ENCODE measurements at places on chromosomes 1 and 21.
A peak's percentile ranks its signal among the peaks of the same experiment; 100 is the strongest.

DNA sequence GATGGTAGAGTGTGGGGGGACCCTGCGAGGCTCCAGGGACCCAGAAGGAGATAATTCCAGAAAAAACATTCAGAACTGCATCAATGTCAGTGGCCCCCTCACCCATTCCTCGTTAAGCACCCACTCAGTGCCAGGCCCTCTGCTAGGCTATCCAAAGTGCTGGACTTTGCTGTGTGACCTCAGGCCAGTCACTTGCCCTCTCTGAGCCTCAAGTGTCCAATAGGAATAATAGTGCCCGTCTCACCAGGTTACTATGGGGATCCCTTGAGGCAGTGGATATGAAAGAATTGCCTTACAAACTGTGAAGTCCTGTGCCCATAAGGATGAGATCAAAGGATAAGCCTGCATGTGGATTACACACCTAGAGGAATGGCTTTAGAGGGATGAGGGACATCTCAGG, 83.4 kb downstream of the IGSF21 start:
- no peak for DNase-seq

DNA sequence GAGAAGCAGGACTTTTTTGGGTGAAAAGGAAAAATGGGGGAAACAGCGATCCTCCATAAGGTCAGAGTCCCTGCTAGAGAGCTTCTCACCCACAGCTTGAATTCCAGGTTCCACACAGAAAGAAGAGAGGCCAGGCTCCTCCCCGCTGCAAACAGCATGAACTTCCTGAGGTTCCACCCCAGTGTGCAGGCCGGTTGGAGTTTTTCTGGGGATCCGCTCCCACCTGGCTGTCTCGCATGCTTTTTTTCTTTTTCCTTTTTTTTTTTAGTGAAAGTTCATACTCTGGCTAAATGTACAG, 595.1 kb upstream of the ZP4 start:
- no peak for DNase-seq

GRCh38 chr21:34561806-34562205, 49.8 kb upstream of the KCNE1 start:
- DNase-seq = no peak

DNA sequence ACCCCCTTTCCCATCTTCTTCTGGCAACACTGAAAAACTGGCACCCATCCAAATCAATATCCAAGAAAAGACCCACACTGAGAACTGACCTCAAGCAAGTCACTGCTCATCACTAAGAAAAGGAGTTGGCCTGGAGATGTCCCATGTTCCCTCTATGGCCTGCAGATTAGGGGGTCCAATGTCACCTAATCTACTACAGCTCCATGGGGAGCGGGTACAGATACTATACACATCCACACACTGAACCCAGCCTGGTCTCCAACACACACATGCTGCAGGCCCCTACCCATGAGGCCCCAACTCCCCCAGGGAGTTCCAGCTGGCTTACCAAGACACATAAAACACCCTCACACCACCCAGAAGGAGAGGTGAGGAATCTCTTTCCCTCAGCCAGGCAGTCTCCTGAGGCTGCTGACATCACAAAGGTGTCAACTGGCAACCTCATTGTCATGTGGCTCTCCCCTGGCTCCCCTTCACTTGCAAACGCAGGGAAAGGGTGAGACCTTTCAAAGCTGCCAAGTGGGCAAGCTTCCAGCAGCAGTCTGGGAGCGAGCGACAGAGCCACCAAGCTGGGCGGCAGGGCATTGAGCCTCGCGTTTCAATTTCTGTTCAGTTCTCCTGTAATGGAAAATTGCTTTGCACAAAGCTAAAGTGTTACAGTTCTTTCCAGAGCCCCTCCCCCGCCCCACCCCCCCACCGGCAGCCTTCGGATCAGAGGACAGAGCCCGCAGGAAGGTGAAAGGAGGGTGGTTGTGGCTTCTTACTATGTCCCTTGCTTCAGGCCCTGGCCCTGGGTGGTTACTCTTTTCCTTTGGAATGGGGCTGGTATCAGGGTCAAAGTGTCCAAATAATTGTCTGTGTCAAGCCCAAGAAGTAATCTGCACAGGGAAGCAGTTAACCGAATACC, at the start of gene LRRC52:
Gene LRRC52, plus strand, starts transcription at position 469 of the 907 bp plus-strand sequence. Its CDS starts 297 bp downstream, at position 766.
- no peak for DNase-seq

- no peak for DNase-seq
Observed at GRCh38 chr21:42252778-42253340, 33.9 kb downstream of the ABCG1 start.

- no peak for DNase-seq
Observed at GRCh38 chr1:169514566-169515270, 29.0 kb upstream of the SLC19A2 start.

- DNase-seq = no peak
Observed at GRCh38 chr1:98028800-98029199, 108.0 kb upstream of the DPYD start.

DNA sequence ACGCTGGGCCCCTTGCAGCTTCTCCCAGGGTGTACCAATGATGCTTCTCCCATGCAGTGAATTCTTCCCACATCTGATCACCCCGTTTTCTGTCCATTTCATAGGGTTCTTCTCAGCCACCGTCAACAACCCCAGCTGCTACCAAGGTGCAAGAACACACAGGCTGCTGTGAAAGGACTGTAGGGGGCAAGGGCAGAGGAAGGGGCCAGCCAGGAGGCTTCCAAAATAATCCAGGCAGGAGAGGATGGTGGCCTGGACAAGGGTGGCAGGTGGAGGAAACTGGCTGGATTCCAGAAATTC, 113.3 kb upstream of the WNT4 start:
- no peak for DNase-seq

DNA sequence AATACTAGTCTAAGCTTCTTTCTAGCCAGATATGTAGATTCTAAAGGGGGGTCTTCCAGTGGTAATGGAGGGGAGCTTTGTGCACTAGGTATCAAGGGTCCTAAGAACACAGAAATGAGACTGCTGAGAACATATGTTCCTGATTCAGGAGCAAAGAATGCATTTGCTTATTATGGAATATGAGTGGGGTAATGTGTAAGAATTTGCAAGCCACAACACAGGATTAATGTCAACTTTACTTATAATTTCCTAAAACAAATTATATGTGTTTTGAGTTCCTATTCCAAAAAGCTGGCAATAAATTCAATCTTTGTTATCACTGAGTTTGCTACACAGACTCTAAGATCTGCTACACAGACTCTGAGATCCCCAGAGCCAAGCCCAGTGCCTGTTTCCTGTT, 357.0 kb upstream of the PTBP2 start:
- DNase-seq = no peak

DNA sequence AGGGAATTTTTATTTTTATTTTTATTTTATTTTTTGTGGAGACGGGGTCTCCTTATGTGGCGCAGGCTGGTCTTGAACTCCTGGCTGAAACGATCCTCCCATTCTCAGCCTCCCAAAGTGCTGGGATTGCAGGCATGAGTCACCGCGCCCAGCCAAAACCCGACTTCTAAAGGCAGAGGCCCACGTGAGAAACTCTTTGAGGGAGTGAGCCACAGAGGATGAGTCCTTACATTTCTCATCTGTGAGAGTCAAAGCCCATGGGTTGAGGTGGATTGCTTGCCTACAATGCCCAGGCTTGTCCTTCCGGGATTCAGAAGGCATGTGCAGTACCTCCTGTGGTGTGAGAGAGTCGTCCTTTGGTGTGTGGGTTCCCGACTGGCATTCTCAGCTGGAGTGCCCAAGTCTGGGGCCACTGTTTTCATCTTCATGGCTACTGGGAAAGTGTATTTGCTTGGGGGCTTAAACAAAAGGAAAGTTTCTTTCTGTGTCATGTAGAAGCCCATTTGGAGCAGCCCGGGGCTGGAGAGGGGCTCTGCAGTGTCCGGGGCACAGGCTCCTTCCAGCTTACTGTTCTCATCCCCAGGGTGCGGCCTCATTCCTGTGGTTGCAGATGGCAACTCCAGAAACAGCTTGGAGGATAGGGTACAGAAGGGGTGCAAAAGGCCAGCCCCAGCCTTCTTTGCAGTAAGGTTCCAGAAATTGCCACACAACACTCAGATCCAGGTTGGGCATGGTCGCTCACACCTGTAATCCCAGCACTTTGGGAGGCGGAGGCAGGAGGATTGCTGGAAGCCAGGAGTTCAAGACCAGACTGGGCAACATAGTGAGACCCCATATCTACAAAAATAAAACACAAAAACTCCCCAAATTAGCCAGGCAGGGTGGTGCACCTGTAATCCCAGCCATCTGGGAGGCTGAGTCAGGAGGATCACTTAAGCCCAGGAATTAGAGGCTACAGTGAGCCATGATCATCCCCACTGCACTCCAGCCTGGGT, 29.4 kb upstream of the CSF3R start:
- no peak for DNase-seq

- no peak for DNase-seq
Observed at GRCh38 chr1:235017719-235018118, 110.9 kb downstream of the TOMM20 start.

- DNase-seq = peak; percentile 36
Observed at GRCh38 chr1:19113697-19114092, 96.4 kb downstream of the UBR4 start.

- no peak for DNase-seq
Observed at GRCh38 chr1:16248603-16249516, 11.9 kb upstream of the CPLANE2 start.

DNA sequence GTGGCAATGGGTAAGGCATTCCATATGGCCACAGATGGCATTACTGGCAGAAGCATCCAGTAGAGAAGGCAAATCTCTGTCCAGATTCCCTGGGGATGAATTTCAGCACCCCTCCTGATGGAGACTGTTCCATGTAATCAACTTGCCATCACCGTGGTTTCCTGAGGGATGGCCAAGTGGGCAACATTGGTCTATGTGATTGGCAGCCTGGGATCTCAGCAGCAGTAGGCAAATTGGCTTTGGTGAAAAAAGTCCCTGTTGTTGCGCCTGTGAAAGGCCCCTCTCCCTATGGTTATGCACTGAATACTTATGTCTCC, 19.3 kb downstream of the DMRTB1 start:
- DNase-seq = no peak

DNA sequence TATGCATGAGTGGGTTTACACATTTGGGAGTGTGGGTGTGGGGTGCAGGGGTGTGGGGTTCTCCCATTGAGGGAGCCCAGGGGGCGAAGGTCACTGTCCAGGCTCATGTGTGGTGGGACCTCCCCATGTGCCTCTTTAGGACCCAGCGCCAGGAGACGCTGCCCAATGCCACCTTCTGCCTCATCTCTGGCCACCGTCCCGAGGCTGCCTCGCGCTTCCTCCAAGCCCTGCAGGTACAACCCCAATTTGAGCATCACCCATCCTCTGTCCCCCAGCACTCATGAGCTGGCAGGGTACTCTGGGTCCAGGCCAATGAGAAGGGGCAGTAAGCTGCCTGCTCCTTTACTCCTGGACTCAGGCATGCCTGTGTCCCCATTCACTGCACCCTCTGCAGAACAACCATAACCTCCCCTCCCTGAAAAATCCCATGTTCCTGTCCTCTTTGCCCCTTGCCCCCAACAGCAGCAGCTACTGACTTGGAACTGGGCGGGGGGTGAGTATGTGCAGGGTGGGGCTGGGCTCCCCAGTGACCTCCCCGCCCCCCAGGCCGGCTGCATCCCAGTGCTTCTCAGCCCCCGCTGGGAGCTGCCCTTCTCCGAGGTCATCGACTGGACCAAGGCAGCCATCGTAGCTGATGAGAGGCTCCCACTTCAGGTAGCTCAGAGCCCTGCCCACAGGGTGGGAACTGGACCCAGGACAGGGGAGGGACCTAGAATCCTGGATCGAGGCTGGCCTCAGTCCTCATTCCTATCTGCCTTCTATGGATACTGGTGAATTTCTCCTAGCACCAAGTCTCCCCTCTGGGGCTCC, 7.7 kb downstream of the EXTL1 start:
- no peak for DNase-seq

DNA sequence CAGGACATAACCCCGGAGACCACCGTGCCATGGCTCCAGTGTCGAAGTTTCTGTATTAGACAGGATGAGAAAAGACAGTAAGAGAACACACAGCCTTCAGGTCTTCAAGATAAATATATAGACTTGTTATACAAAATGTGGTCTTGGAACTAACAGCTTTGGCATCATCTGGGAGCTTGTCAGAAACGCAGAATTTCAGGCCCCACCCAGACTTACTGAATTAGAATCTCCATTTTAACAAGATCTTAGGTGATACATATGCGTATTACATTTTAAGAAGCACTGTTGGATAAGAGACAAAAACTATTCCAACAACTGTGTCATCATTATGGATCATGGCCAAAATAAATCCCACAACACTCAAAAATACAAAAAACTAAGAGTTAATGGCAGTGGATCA, 239.3 kb downstream of the ASTN1 start:
- DNase-seq = no peak

DNA sequence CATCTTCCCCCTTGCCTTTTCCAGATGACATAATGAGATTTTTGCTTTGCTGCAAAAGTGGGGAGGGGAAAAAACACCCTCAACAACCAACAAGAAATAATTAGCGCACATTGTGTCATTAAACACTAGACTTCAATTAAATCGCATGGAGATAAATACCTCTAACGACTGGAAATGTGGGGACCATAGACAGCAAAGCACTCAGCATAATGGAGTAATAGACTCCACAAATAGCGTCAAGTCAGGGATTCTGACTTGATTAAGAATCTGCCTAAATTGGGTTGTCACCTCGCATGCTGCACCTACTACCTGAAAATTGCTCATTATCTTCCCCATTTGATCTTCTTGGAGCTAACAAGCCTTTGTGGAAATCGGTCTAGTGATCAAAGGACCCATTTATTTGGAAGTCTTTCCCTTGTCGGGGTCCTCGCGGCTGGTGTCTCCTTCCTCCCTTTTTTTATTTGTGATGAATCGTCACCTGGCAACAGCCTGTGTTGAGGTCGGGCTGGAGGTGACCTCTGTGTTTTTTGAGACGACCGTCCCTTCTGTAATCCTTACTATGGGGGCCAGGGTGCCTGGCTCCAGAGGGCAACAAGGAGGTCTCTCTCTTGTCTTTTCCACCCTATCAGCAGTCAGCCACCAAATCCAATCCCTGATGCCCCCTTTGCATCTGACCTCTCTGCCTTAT, 75.3 kb upstream of the IGSF21 start:
- DNase-seq = no peak

DNA sequence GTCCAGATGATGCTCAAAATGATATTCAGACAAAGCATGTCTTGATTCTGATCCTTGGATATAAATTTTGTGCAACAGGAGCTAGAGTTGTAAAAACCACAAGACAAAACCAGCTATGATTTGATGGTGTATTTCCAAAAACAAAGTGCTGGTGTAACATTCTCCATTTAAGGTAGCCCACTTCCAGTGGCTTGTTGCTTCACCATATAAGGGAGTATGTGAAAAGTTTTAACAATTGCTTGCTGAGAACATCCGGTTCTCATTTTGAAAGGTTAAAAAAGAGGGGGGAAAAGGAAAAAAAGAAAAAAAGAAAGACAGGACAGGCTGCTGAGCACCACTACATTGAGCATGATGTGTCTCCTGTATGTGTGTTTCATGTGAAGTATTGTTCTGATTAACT, 123.6 kb downstream of the MACF1 start:
- no peak for DNase-seq

GRCh38 chr1:71774705-71775104, 507.6 kb downstream of the NEGR1 start:
- no peak for DNase-seq

- no peak for DNase-seq
Observed at GRCh38 chr21:21196087-21196486, 197.9 kb downstream of the NCAM2 start.

- DNase-seq = no peak
Observed at GRCh38 chr1:44895919-44896734, 53.1 kb upstream of the PTCH2 start.

Data from stimulated activated CD4-positive, alpha-beta T cell treated with anti-CD3 and anti-CD28 coated beads, Interleukin-4, amount 100 ng/mL, for 1 hour (primary cell).